Glomerular endothelial cell (primary cell): ENCODE measurements at places on chromosomes 7 and 10. TPM values are rescaled to one million over a fixed set of nuclear protein-coding genes. Genes with fewer than 3 reads are reported as not detected.

Gene STEAP4
- not detected in 2 replicates for total RNA-seq

Gene CLDN12
- total RNA-seq, result 9.5 and 11.1 TPM in 2 replicates

Gene IL2RA
- total RNA-seq, result not detected in 2 replicates

Gene SFRP5
- total RNA-seq, result not detected in 2 replicates

Gene OR2AE1
- not detected in 2 replicates for total RNA-seq

Gene POU6F2
- not detected in 2 replicates for total RNA-seq

Gene OR13A1
- not detected in 2 replicates for total RNA-seq

Gene GRID2IP
- not detected in 2 replicates for total RNA-seq

Gene HTR5A
- total RNA-seq, result not detected in 2 replicates

Gene CYP17A1
- total RNA-seq, result not detected in 2 replicates

Gene LIPN
- not detected in 2 replicates for total RNA-seq

Gene PIK3AP1
- 0.06 and 0.10 TPM in 2 replicates for total RNA-seq

Gene FAM25G
- not detected in 2 replicates for total RNA-seq

DNA sequence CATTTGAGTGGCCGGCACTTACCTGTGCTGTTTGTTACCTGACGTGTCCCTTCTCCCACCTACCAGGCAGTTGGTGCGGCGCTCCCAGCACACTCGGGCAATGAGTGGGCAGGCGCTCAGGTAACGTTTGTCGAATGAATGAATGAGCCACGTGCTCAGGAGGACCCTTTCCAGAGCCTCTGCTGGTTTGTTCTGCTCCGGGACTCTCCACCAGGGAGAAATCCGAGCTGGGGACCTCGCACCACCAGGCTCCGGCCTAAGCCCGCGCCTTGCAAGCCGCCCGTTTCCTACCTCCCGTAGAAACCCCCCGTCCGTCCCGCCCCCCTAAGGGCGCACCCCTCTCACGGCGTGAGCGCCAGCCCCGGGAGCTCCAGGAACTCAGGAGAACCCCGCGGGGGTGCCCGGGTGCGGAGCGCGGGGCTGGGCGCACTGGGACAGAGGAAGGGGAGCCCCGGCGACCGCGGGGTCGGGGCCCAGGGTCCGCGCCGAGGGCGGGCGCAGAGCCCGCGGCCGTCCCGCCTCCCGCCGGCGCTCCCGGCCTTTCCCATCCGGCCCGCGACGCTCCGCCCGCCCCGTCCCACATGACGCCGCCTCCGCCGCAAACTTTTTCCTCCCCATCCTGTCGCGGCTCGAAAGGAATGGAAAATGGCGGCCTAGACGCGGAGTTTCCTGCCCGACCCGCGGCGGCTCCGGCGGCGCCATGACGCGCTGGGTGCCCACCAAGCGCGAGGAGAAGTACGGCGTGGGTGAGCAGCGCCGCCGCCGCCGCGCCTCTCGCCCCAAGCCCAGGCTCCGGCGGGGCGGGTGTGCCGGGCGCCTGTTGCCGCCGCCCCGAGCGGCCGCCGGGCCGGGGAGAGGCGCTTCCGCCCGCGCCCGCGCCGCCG lies at the start of gene DOCK1:
Gene DOCK1, plus strand, starts transcription at position 611 of the 884 bp plus-strand sequence. Its CDS starts 90 bp downstream, at position 701.
- DNase-seq, result no peak

GRCh38 chr7:128790315-128791041 lies 1.3 kb upstream of the CCDC136 start:
- DNase-seq, result no peak

GRCh38 chr7:131859147-131859821 lies 302.9 kb upstream of the PODXL start:
- peak; percentile 33 for DNase-seq

- no peak for DNase-seq
These were observed 243.8 kb upstream of the ETV1 start for GRCh38 chr7:14233076-14233867.

- DNase-seq, result no peak
These were observed 708.1 kb upstream of the PCDH15 start for GRCh38 chr10:55509168-55509567.

- DNase-seq, result no peak
These were observed 82.6 kb upstream of the AOAH start for GRCh38 chr7:36806891-36807290.

GRCh38 chr10:78571286-78571685 lies 497.5 kb upstream of the ZMIZ1 start:
- no peak for DNase-seq

GRCh38 chr10:75015442-75015841 lies 96.0 kb upstream of the SAMD8 start:
- DNase-seq, result no peak

DNA sequence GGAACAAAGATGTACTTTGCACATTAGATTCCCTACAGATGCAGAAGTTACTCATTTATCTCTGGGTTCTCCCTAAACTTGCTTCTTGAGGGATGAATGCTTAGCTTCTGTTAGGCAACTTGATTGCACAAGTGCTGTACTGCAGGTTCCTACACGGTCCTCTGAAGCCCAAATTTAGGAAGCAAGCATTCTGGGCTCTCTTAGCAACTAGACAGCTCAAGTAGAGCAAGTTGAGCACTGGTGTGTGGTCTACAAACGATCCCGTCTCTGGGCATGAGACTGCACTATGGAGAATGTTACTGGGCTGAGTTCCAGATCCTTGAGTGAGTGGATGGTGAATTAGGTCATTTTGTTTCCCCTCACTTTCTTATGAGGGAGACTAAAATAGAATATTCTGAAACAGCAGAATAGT lies 14.3 kb downstream of the SEMA3D start:
- DNase-seq, result no peak

GRCh38 chr7:73451780-73452398 lies 18.3 kb downstream of the FZD9 start:
- DNase-seq, result peak; percentile 56

- no peak for DNase-seq
These were observed 31.6 kb downstream of the TRIM8 start for GRCh38 chr10:102675666-102676533.

GRCh38 chr10:91632671-91633550 lies at the start of gene PPP1R3C:
PPP1R3C (minus strand) TSS chr10:91633071; CDS start chr10:91632969, 102 bp downstream.
- DNase-seq, result no peak

DNA sequence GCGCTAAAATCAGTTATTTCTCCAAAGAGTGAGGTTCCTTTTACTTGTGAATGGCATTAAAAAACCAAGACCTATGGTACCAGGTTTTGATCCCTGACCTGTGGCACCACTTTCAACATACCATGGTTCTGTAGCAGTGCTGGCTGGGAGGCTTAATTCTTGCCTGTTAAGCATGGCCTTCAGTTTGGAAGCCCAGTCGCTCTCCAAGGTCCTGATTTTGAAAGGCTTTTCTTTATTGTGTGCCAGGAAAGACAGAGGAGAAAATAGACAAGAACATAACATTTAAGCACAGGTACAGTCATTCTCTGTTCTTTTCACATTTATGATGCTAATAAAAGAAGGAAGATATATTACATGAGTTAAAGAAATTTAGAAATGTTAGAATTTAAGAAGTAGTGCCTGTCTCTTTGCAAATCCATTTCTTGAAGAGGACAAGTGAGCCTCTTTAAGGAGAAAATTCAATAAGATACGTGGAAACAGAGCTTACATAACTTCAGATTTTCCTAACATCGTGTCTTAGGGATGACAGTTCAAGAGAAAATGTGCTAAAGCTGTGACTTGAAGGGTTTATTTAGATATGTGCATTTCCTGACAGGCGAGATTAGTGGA lies 357.6 kb downstream of the DPP6 start:
- DNase-seq, result no peak

DNA sequence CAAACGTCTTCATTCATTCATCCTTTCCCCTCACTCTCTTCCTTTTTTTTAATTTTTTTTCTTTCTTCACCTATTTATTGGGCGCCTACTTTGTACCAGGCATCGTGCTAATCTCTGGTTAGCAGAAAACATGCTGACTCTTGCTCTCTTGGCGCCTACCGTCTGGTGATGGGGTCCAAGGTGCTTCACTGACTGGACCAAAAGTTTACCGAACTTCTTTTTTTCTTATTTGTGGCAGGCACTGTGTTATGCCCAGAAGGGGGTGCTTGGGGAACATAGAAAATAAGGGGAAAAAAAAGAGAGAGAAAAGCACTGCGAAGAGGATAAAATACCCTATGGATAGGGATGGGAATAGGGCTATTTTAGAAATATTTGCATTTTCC lies 505 bp upstream of the FAM204A start:
- no peak for DNase-seq

DNA sequence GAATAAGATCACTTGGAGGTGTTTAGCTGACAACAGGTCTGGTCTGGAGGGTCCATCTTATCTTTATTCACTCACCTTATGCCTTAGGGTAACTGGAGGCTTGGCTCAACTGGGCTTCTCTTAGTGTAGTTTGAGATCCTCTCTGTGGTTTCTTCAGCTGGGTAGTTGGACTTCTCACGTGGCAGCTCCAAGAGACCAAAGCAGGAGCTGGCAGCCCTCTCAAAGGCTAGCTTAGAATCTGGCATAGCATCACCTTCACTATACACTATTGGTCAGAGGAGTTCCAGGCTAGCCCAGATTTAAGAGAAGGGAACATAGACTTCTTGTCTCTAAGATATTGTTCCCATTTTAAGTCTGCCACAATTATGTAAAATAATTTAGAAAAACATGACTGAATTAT lies 16.4 kb downstream of the ADK start:
- DNase-seq, result no peak

GRCh38 chr7:378551-379455 lies 88.8 kb downstream of the FOXL3 start:
- no peak for DNase-seq

DNA sequence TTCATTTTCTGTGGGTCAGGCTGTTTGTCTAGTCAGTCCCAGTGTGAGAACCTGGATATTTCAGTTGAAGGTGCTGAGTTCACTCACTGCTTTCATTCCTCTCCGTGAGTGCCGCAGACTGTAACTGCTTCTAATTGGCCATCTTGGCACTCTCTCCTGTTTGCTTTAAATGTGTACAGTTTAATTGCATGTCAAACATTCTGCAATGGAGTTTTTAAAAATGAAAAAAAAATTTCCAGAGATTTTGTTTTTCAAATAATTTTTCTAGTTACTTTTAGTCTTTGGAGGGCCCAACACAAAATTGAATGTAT lies 87.8 kb downstream of the CCSER2 start:
- DNase-seq, result no peak

DNA sequence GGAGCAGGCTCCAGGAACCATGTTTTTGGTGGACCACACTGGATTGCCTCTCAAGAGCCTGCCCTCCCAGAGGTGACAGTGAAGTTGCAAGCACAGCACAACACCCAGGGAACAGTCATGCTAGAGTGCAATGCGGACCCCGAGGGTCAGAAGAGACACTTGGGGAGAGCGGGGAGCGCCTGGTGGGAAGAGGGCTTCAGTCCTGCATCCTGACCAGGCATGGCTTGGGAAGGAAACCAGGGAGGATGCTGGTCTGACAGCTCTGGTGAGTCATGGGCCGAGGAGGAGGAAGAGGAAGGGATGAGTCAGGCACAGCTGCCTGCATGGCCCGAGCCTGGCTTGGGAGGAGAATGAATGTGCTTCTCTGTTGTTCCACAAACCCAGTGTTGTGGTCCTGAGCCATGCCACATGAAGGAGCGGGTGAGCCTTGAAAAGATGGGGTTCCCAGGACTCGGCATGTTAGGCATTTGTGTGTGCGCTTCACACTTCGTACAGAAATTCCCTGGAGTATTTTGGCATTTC lies 29.5 kb upstream of the ANKRD2 start:
- peak; percentile 85 for DNase-seq

GRCh38 chr7:460374-461116 lies 59.1 kb downstream of the PDGFA start:
- DNase-seq, result peak; percentile 7

- DNase-seq, result no peak
These were observed 1.5 kb downstream of the TRAPPC14 start for GRCh38 chr7:100157069-100157333.

DNA sequence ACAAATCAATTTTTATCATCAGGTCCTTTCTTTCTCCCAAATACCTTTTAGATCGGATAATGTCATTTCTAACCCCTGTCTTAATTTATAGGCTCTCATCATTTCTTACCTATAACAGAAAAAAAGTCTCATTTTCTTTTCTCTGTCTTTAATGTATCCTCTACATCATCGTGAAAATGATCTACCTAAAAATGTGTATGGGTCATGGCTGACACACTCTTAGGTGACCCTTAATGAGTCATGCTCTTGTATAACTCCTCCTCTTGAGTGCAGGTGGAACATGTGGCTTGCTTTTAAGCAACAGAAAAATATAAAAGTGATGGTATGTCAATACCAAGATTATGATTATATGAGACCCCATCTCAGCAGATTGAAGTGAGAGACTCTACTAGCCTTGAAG lies 139.4 kb downstream of the SEMA3C start:
- no peak for DNase-seq

- peak; percentile 80 for DNase-seq
These were observed 253.2 kb upstream of the INHBA start for GRCh38 chr7:41955893-41956675.

- DNase-seq, result no peak
These were observed 450.9 kb upstream of the CNTNAP2 start for GRCh38 chr7:145665499-145666258.

GRCh38 chr7:151429560-151430331 lies 10.2 kb downstream of the CRYGN start:
- DNase-seq, result no peak

DNA sequence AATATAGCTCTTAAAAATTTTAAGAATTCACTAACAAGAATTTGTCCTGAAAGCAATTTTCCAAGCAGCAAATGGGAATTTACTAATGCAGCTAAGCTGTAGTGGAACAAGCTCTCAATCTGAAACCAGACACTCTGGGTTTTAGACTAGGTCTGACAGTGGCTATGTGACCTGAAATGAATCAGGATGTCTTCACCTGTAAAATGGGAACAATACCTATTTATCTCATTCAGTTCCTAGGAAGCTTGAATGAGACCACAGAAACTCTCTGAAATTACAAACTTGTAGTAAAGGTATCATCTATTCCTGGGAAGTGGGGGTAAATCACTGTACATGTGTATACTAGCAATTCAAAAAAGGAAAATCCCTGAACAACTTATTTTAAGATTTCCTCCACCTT lies 1.2 kb downstream of the DNAJC2 start:
- DNase-seq, result no peak

DNA sequence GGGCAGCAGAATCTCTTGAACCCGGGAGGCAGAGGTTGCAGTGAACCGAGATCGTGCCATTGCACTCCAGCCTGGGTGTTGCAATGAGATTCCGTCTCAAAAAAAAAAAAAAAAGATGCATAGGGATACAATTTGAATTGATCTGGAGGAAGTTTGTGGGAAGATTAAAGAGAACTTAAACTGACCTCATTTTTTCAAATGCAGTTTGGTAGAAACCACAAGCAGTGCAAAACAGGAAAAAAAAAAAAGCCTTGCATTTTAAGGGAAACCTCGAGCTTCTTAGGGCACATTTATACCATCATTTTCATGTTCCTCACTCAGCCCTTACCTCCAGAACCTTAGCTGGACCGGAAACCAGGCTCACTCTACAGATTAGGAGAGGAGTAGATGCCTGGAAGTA lies 2.8 kb downstream of the KCTD7 start:
- DNase-seq, result no peak

- no peak for DNase-seq
These were observed 17.8 kb downstream of the NPSR1 start for GRCh38 chr7:34675749-34676374.
